ENCODE measurements at places on chromosomes 7 and 10. TPM values are rescaled to one million over a fixed set of nuclear protein-coding genes. Genes with fewer than 3 reads are reported as not detected.

The WEE2 gene
- not detected for polyA plus RNA-seq

The CALHM3 gene
- not detected for polyA plus RNA-seq

The IFIT1B gene
- not detected for polyA plus RNA-seq

The MYO3A gene
- polyA plus RNA-seq, result 0.02 TPM

The SPACDR gene
- polyA plus RNA-seq, result 0.25 TPM

The CYP2C9 gene
- not detected for polyA plus RNA-seq

The FOXI2 gene
- 0.35 TPM for polyA plus RNA-seq

The RAPGEF5 gene
- 7.8 TPM for polyA plus RNA-seq

The CPA4 gene
- polyA plus RNA-seq, result 1.7 TPM

The KCP gene
- polyA plus RNA-seq, result 0.05 TPM

The SPDYE2B gene
- not detected for polyA plus RNA-seq

The SPDYE1 gene
- 0.02 TPM for polyA plus RNA-seq
